ENCODE measurements at places on chromosomes 2 and 18.

- DNase-seq = no peak
These were observed 139.4 kb upstream of the GLI2 start for GRCh38 chr2:120596191-120596811.

DNA sequence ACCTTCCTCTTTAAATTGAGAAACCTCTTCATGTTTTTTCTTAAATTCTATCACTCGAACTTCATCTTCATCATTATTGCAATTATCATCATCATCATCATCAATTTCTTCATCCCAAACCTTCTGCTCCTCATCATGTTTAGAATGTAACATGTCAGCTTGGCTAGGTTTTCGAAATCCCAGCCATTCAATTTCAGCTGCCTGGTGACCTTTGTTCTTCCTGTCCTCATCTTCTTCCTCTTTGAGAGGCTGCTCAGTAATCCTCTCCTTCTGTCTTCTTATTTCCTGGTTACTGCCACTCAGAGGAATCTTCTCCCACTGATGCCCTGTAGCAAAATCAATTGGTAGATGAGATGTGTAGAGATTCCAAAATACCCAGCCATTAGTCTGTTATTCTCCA, 4.2 kb downstream of the ERMN start:
- DNase-seq = no peak

- DNase-seq = no peak
These were observed 399.0 kb upstream of the ID2 start for GRCh38 chr2:8282858-8283252.

GRCh38 chr2:106863387-106863786, 22.6 kb downstream of the ST6GAL2 start:
- no peak for DNase-seq

DNA sequence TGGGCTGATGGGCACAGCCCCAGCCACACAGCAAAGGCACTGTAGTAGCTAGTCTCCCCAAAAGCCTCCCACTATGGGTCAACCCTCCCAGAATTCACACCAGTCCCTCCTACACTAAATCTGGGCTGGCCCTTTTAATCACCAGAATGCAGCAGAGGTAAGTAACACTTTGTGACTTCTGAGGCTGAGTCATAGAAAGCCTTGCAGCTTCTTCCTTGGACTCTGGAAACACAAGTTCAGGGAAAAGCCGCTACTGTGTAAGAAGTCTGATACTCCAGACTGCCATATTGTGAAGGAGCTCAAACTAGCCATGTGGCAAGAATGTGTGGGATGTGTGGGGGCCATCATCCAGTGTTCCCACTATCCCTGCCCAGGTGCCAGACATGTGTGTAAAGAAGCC, 19.0 kb upstream of the SIX2 start:
- DNase-seq = no peak

DNA sequence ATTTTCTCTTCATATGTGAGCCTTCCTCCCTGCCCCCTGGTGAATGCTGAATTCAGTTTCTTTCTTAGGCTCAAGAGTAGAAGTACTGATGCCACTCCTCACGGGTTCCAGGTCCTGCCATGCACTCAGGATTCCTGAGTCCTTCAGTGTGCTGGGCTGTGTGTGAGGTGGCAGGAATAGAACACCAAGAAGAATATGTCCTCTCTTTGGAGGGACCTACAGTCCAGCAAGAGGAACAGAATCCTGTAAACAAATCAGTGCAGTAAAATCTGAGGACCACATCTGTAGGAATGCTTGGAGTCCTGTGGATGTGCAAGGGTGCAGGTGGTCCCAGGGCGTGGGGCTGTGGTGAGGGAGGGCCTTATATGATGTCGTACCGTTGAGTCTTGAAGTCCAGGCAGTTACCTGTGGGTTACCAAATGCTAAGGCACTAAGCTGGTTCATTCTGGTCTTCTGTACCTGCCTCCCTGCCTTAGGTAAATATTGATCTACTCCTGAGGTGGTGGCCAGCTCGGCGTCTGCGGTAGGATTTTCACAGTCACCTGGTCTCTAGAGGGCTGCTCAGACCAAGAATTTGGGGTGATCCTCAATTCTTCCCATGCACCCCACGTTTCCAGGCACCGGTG, 5.5 kb downstream of the ASAP2 start:
- no peak for DNase-seq

GRCh38 chr18:8893221-8893620, 187.9 kb downstream of the MTCL1 start:
- no peak for DNase-seq

DNA sequence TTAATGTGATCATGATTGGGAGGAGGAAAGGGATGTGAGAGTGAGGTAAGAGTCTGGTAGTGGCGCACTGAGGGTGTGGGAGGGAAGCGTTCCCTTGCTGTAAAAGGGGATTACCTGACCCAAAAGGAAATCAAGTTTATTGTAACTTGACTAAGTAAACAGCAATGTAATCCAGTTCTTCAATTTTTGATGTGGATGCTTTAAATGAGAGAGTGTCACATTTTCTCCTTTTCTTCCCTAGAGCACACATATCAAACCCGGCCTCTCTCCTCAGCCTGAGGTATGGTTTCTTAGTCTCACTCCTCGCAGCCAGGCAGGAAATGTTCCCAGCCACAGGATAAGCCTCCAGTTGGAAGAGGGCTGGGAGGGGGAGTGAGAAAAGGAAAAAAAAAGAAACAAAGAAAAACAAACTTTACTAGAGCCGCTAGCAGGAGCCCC, 688 bp upstream of the ARHGAP28 start:
- no peak for DNase-seq

GRCh38 chr2:207528980-207529329, 807 bp upstream of the CREB1 start:
- peak; percentile 44 for DNase-seq

DNA sequence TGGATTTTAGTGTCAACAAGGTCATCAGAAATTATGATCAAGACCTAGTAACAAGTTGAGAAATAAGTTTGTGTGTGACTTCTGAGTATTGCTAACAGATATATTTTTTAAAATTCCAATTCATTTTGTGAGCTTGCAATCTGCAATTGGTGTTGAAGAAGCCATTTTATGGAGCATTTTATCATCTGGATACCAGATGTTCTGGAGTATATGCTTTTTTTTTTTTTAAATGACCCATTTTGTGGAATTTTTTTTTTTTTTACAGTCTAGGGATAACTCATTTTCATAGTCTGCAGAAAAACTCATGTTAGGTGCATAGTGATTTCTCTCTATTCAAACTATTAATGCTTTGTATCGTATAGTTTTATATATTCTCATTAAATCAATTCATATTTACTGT, 12.6 kb downstream of the QPCT start:
- no peak for DNase-seq

GRCh38 chr2:40118622-40119021, 333.3 kb downstream of the SLC8A1 start:
- no peak for DNase-seq

- DNase-seq = no peak
These were observed 331.7 kb downstream of the TNS1 start for GRCh38 chr2:217671075-217671474.

DNA sequence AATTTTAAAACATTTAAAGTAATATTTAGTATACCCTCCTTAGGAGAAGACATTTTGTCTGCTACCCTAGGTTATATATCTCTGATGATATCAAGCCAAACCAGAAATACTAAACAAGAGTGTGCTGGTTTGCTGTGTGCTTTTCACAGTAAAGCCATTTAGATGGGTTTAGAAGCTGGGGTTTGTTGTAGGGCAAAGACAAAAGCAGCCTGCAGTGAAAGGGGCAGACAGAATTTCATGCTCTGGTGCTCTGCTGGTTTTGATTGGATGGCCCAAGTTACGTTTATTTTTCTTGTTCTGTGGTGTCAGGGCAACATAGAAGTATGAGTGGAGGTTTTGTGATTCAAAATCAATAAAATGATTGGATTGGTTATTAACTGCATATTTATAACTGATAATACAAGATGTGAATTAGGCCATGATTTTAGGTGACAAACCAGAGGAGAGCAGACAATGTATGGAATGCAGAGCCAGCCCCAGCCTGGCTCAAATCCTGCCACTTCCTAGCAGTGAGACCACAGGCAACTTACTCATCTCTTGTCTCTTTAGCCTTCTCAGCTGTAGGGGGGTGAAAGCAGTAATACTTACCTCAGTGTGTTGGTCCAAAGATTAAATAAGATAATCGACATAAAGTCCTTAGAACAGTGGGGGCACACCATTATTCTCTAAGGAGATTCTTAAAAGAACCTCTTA, 30.9 kb upstream of the IER3IP1 start:
- no peak for DNase-seq

- no peak for DNase-seq
These were observed 1302.6 kb upstream of the FAM98A start for GRCh38 chr2:34901739-34902138.

DNA sequence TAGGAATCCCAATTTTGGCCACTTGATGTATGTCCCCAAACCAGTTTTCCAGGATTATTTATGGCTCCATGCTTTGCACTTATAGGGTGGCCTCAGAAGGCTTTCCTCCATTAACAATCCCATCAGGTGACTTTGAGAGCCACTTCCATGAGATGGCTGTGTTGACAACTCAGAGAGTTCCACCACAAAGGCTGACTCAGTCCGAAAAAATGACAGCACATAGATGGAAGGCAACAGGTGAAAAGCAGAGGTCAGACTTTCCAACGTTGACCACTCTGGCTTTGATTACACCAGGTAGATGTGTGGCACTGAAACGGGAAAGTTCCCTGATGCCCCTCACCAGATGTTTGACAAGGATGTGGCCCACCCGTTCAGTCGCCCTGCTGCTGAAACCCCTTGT, 431.4 kb upstream of the TNP1 start:
- no peak for DNase-seq
